NCI-H187 treated with DMSO at 0.1 percent for 48 hours (cell line): ENCODE measurements at places on chromosomes 16 and 17.

GRCh38 chr17:37373530-37374159, 2.1 kb upstream of the C17orf78 start:
- DNase-seq = peak; percentile 32

DNA sequence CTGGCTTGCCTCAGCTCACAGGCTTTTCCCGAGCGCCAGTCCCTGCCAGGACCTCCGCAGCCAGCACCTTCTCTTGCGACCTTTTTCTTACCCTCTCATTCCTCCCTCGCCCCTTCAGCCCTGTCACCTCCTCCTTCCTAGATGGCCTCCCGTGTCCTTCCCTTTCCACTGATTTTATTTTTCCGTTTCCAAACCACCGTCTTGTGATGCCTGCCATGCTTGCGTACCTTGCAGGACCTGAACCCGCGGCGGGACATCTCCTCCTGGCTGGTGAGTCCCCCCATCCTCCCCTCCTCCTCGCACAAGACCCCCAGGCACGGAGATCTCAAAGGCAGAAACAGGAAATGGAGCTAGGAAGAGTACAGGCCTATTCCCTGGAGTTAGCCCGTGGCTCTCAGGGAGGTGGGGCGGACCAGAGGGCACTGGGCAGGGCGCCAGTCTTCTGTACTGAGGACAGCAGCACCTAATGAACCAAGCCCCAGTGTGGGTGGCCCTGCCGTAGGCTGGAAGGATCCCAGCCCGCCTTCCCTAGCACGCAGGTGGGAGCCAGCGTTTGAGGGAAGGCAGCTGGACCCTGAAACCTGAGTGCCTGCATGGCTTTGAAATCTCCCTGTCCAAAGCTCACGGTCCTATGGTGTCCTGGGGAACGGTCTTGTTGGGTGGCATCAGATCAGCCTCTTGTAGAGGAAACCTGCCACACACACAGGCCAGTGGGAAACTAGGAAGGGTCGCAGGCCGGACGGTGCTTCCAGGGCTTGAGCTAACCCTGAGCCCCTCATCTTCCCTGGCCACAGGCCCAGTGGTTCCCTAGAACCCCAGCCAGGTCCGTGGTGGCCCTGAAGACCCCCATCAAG, 612 bp downstream of the CISD3 start:
- DNase-seq = no peak

DNA sequence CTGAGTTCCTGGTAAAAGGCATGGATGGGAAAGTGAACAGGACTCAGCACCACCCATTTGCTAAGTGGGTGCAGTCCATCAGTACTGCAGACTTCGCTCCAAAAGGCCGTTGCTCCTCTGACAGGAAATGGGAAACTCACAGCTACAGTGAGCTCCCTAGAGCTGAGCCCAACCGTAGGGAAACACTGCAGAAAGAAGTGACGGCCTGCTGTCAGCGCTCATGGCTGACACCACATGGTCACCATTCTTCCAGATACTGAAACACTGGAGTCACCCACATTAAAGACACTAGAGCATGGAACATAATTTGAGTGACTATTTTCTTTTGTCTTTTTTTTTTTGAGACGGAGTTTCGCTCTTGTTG, 31.9 kb downstream of the UBE2O start:
- DNase-seq = no peak

GRCh38 chr16:72427051-72427782, 255.3 kb upstream of the PMFBP1 start:
- no peak for DNase-seq

- DNase-seq = no peak
Measured at GRCh38 chr16:87295259-87295658, 21.9 kb downstream of the C16orf95 start.

DNA sequence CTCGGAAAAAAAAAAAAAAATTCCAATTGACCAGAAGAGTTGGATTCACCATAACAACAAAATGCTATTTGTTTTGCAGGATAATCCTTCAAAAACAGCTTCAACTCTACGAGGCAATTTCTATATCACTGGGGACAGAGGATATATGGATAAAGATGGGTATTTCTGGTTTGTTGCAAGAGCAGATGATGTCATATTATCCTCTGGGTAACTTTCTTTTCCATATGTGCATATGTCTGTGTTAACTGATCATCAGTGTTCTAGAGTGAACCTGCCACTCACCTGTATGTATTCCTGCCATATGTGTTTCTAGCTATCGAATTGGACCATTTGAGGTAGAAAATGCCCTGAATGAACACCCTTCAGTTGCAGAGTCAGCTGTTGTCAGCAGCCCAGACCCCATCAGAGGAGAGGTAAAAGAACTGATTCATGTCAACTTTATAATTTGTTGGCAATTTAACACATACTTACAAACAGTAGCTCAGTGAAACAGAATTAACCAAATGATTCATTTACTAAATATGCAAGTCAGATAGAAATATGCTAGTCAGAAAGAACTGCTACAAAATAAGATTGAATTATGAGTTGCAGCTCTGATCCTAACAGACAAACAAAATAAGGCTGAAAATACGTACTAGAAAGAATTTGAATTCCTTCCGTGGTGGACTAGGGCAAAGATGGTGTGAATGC, 14.2 kb downstream of the ERI2 start:
- DNase-seq = no peak
